Pancreas (tissue), 10 donors: ENCODE measurements at places on chromosomes 12 and 14.

- H3K4me1 ChIP-seq = peaks cover 6% of the 10 kb centered on the region
- no peaks in the 10 kb centered on the region for H3K36me3 ChIP-seq
- H3K27me3 ChIP-seq = no peaks in the 10 kb centered on the region
- DNase-seq = no peak
- H3K27ac ChIP-seq = no peak overlapping the region
Observed at GRCh38 chr14:61570549-61571290, 124.6 kb upstream of the HIF1A start.

- H3K27me3 ChIP-seq = no peaks in the 10 kb centered on the region
- H3K4me1 ChIP-seq = no peaks in the 10 kb centered on the region
- no peak overlapping the region for H3K27ac ChIP-seq
- no peak overlapping the region for H3K4me3 ChIP-seq
Observed at GRCh38 chr12:17110316-17110715, 504.4 kb upstream of the LMO3 start.

DNA sequence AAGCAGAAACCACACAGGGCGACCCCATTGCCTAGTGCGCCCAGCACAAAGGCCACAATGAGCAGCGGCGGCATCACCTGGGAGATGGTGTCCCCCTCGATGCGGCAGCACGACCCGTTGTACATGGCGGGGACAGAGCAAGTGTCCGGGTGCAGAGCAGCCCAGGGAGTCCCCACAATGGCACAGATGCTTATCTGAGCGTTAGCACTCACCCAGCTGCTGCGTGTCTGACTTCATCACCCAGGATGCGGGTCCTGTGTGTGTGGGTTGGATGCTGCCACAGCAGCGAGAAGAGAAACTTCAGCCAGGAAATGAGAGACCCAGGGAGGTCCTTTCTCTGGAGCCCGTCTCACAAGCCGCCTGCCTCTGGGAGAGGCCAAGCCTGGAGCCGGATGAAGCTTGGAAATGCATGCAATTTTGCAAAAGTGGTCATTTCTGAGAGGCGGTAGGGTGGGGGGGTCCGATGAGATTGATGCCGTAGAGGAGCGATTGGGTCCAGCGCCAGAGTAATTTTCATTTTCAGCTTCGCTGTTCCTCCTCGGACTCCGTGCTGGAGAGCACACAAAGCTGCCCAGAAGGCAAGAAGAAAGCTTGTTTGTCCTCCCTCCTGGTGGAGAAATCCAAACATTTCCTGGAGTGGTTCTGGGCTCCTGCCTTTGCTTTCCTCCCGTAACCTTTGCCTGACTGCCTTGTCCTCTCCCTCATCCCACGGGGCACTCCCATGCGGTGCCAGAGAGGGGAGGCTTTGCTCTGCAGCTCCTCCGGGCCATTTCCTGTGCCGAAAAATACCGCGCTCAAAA is at the start of gene HCAR1:
TSS of gene HCAR1 (minus strand) at position 630 of the 800 bp plus-strand sequence. CDS start at position 125, 505 bp downstream.
- no peak within 1 kb of the TSS for H3K27ac ChIP-seq
- H3K27me3 ChIP-seq = no peaks in the 10 kb centered on the region
- no peaks in the 10 kb centered on the region for H3K36me3 ChIP-seq
- H3K4me3 ChIP-seq = no peak within 1 kb of the TSS

DNA sequence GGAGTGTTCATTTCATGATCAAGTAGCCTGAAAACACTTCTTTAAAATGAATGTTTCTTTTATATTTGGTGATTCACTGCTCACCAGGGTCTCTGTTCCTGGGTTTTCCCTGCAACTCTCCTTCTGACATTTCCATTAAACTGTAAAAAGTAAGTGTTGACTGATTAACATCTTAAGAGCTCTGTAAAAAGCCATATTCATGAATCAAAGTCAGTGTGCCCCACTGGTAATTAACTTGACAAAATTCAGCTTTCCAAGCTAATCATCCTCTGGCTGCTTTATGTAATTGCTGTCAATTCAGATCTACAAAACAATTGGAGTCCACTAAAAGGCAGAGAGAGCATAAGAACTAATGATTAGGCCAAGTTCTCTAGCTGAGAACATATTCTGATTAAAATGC is 41.6 kb downstream of the CNTN1 start:
- no peak overlapping the region for H3K27ac ChIP-seq
- no peak for DNase-seq
- H3K27me3 ChIP-seq = no peaks in the 10 kb centered on the region
